Omental fat pad (tissue), 4 donors: ENCODE measurements at places on chromosomes 13 and 19.

GRCh38 chr19:57355916-57356315 is 4.8 kb downstream of the ZNF304 start:
- DNase-seq, result no peak

DNA sequence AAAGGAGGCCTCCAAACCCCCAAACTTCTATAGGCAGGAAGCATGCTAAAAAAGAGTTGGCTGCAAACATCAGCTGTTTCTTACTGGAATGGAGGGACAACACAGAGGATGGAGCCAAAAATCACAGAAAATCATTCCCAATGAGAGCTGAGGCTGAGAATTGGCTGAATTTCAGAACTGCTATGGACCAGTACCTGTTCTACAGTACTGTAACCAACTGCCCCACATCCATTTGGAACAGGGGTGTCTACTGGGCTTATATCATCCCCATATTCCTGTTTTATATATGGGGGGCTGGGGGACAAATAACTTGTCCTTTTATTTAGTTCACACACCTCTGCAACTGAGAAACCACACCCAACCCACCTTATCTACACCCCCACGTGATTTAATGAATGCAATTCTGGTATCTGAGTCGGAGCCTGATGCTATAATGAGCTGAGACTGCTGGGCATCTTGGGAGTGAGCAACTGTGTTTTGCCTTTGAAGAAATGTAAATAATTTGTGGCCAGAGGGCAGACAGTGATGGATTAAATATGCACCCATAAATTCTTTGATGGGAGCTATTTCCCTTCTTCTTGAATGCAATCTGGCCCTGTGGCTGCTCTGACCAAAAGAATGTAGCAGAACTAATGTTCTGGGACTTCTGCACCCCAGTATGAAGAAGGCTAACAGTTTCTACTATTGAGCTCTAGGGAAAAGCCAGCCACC is 82.6 kb downstream of the TBC1D4 start:
- DNase-seq, result no peak

DNA sequence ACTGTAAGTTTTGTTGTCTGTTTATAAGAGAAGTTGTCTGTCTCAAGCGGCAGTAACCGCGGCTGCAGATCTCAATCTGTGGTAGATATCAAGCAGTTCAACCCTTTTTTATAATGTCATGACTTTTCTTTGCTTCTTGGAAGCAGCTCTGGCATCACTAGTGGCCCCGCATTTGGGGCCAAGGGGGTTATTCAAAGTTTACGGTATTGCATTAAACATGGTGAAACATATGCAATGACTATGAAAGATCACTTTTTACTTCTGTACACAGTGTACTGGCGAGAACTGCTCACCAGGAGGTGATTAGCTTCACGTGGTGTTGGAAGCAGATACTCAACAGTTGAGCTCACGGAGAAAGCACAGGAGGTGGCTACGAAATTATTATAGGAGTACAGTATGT is 4.6 kb upstream of the FFAR3 start:
- DNase-seq, result no peak

GRCh38 chr13:59954601-59955000 is 209.1 kb downstream of the DIAPH3 start:
- DNase-seq, result no peak

- DNase-seq, result no peak
Measured at GRCh38 chr19:17716309-17716929, 2.9 kb upstream of the MAP1S start.

- no peak for DNase-seq
Measured at GRCh38 chr19:23855676-23856075, 59.0 kb upstream of the ZNF726 start.

- DNase-seq, result no peak
Measured at GRCh38 chr19:55525289-55526101, 11.4 kb downstream of the SBK2 start.

DNA sequence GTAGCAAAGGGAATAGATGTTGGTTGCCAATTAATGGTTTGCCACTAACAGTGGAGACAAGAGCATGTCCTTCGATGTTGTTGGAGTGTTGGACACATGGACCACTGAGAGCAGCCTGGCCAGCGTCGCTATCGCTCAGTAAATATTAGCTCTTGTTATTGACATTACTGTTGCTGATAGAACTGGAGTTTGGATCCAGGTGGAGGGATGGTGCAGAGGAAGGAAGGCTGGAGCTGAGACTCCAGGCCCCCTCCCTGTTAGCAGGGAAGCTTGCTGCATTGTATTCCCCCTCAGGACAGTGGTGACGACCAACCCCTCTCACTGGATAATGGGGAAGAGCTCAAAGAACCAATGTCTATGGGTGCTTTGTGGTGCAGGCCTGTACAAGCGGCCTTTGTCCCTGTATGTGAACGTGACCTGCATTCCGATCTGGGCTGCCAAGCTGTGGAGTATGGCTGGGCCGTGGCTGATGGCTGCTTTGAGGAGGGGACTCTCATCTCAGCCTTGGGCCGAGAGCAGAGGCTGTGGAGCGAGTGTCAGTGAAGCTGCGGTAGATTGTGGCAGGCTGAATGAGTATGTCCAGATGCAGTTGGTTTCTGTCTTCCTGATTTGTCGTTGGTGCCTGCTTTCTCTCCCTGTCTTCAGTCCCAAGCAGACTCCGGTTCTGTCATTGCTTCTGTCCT is 7.0 kb downstream of the CLASRP start:
- DNase-seq, result no peak

- no peak for DNase-seq
Measured at GRCh38 chr19:51440846-51441409, 17.3 kb downstream of the SIGLEC8 start.

- DNase-seq, result no peak
Measured at GRCh38 chr19:18417250-18418028, 1.8 kb upstream of the SSBP4 start.

- DNase-seq, result no peak
Measured at GRCh38 chr13:92143766-92144165, 745.3 kb downstream of the GPC5 start.

- DNase-seq, result no peak
Measured at GRCh38 chr13:99989276-99990125, 7.9 kb downstream of the ZIC2 start.

DNA sequence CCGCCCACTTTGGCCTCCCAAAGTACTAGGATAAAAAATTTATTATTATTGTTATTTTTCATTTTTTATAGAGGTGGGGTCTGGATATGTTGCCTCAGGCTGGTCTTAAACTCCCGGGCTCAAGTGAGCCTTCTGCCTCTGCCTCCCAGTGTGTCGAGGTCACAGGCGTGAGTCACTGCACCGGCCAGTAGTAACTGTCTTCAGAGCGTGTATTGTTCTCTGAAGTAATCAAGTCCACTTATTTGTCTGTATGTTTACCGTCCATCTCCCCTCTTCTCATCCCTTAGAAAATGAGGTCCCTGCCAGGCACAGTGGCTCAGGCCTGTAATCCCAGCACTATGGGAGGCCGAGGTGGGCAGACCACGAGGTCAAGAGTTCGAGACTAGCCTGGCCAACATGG is 18.2 kb upstream of the SULT2B1 start:
- DNase-seq, result no peak

DNA sequence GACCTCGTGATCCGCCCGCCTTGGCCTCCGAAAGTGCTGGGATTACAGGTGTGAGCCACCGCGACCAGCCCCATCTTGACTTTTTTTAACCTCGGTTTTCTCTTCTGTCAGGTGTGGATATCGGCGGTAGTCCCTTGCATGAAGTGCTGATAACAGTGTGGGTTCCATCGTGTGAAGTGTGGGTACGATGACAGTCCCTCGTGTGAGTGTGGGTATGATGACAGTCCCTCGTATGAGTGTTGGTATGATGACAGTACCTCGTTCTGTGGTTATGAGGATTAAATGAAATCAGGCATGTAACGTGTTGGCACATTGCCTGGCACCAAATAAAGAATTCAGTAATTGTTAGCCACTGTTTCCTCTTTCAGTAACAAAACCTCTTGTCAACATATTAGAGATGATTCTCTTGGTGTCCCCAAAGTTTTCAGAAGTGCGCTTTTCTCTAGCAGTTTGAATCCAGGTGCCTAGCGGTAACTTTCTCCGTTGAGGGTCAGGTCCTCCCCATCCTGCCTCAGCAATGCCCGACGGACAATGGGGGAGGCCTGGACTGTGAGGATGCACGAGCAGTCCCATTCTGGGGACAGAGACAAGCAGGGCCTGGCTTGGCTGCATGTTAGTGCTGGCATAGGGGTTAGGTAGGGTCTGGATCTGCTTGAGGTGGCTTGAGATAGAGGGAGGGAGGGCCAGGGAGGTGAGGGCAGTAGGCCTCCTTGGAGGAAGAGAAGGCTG is 15.3 kb downstream of the GATAD2A start:
- no peak for DNase-seq

DNA sequence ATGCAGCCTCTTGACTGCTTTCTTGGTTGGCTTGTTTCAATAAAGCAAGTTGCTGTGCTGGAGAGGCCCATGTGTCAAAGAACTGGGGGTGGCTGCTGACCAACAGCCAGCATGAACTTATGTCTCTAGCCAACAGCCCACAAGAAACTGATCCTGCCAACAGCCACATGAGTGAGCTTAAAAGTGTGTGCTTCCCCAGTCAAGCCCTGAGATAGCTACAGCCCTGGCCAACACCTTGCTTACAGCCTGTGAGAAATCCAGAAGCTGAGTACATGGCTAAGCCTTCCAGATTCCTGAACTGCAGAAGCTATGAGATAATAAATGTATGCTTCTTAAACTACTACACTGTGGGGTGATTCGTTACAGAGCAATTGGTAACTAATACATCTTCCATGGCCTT is 38.9 kb upstream of the IPO5 start:
- DNase-seq, result no peak

GRCh38 chr13:89968470-89968869 is 1379.0 kb upstream of the MIR17HG start:
- DNase-seq, result no peak

DNA sequence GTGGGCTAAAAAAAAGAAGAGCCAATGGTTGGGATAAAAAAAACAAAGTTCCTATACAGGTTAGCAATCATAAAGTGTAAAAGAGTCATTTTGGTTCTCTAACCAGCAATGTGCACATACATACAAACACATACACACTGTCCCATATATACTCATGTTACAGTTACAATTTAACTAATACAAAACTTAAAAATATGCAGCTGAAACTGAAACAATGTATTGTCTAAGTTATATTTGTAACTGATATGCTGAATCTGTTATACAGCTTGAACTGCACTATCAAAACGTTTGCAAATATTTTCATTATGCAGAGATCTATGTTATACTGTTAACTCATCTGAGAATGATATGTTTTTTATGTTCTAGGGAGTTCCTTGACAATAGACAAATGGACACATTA is 173.7 kb downstream of the KLF12 start:
- no peak for DNase-seq

DNA sequence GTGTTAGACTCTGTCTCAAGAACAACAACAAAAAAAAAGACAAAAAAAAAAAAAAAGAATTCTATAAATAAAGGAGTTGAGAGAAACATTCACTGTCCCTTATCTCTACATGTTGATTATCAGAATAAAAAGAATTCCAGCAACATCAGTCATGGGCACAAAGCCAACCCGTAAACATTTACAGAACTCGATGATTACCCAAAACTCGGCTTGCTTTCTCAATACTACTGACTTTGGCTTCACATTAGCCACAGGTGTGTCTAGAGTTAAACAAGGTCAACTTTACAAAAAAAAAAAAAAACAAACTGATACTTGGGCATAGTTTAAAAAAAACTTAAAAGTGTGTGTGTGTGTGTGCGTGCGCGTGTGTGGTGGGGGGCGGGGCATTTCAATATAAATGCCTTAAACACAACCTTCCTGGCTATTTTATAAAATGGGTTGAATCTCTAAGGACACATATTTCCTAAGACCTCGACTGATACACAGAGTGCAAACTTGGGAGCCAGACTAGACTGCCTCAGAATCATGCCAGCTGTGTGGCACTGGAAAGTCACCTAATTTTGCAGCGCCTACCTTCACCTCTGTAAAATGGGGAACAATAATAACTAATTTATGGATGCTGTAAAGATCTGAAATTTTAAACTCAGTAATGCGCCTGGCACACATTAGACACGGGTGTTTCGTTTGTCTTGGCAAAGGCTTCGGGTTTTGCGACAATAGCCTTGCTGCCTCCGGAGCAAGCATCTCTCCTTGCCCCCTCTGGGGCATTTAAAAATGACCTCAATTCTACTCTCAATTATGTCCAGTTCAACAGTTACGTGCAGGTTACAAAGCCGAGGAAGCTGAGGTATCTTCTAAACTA is 922 bp downstream of the EBPL start:
- DNase-seq, result no peak

GRCh38 chr13:77737583-77738200 is 40.2 kb downstream of the SLAIN1 start:
- DNase-seq, result no peak

GRCh38 chr13:110042253-110042950 is 256.0 kb upstream of the IRS2 start:
- DNase-seq, result no peak

DNA sequence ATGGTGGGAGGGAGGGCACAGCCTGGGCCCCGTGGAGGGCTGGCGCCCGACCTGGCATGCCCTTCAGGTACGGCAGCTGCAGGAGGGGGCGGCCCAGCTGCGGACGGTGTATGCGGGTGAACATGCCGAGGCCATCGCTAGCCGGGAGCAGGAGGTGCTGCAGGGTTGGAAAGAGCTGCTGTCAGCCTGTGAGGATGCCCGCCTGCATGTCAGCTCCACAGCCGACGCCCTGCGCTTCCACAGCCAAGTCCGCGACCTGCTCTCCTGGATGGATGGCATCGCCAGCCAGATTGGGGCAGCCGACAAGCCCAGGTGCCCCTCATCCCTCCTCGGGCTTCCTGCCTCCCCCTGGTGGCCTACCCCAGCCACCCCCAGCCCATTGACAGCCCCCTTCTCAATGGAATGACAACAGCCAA is 16.6 kb upstream of the SHKBP1 start:
- DNase-seq, result no peak

DNA sequence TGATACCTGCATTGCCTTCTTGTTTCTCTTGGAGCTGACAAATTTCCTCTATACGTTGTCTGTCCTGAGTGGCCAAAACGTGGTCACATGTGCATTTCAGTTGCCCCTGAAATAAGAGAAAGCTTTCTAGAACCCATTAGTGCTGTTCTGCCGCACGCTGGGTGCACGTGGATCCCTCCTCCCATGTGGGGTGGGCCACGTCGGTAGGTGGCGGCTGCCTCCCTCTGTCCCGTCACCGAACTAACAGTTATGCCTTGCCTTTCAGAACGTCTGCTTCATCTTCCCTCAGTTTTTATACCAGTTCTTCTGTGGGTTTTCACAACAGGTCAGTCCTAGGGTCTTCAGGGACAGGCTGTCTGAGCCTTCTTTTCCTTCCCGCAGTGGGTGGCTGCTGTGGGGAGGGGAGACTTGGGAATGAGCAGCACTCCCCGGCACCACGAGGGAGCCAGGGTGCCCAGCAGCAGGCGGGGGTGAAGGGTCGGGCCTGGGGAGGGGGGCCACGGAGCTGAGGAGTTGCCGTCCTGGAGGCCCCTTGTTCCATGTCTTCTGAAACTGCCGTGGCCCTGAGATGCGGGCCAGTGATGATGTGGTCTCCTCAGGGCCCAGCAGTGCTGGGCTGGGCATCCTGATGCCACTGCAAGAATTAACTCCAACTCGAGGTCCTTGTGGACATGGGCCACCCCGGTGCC is 109.7 kb upstream of the MCF2L start:
- no peak for DNase-seq

GRCh38 chr13:45809801-45810394 is 41.7 kb downstream of the SIAH3 start:
- DNase-seq, result no peak
